Bone marrow (tissue), 2 donors: ENCODE measurements at places on chromosomes 1 and 21.

DNA sequence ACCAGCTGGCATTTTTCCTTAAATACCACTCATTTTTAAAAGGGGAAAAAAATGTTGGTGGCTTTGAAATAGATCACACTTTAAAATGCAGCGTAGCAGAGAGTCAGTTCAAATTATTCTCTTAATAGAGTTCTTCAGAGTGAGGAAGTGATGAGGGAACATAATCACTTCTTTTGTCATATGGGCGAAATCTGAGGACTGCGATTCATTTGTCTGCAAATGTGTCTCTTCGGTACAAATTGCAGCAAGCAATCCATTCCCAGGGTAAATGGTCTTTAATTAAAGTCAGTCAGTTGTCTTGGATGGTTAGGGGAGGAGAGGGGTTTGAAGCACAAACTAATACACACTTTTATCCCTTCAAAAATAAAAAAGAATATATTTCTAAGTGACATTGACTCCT lies 86.0 kb upstream of the SELENON start:
- no peak for DNase-seq

DNA sequence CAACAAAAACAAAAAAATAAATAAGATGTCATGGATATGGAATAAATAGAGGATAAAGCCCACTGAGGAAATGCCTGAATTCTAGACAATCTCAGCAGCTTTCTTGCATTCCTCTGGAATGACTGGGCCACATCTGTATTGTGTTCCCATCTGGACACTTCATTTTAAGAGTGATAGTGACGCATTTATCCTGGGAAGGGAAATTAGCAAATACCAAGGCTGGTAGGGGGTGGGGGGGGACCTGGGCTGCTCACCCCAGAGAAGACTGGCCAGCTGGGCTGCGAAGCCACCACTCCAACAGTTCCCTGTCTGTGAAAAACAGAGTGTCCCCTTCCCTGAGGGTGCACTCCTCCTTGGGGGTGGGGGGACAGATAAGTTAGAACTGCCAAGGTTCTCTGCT lies 106.3 kb downstream of the HIVEP3 start:
- DNase-seq: no peak

DNA sequence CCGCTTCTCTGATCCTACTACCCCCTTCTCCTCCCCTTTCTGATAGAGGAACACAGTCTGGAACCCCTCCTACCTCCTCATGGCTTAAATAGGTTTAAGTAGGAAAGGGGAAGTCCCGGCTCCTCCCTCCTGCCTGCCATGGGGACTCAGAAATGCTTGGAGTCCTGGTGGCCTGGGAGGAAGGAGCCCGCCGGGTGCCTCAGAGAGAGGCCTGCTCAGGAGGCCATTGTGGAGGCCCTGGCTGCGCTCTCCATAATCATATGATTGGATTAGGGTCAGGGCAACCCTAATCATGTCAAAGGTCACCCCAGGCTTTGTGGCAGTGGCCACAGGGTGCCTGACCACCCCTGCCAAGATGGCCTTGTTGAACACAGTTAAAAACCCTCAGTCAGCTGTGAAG lies 29.0 kb downstream of the WNT3A start:
- no peak for DNase-seq

- DNase-seq: no peak
These were observed 61.9 kb upstream of the TARDBP start for GRCh38 chr1:10950316-10951172.

- no peak for DNase-seq
These were observed 132.1 kb downstream of the RHOU start for GRCh38 chr1:228867108-228867950.

- DNase-seq: no peak
These were observed 75.2 kb downstream of the NFIA start for GRCh38 chr1:61157468-61157987.

DNA sequence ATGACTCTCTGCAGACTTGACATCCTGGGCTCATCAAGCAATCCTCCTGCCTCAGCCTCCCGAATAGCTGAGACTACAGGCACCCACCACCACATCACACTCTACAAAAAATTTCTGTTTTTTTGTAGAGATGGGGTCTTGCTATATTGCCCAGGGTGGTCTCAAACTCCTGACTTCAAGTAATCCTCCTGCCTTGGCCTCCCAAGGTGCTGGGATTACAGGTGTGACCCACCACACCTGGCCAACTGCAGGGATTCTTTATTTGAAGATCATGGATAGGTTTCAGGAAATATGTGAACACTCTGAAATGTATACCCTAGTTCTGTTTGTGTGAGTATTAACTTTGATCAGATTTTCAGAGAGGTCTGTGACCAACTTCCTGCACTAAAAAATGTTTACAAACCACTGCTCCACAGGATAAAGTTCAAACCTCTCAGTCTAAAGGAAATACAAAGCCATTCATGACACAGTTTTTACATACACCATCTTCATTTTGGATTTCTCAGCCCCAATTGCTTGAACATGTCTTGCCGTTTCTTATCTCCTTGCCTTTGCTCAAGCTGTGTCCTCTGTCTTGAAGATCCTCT lies 252.3 kb upstream of the FGGY start:
- DNase-seq: no peak

DNA sequence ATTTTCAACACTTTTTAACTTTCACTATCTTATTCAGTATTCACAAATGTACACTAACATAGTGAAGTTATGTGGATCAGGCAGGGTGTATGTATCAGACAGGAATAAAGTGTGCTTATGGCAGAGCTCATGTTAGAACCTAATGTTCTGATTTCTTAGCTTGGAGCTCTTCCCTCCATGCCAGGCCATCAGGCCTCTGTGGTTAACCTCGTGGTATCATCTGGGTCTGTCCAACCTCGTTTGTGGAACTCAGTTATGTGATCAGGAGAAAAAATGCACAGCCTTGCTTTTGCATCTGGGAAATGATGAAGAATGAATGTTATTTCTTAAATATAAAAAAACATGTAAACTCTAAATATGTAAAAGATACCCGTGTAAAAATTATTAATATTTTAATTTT lies 86.9 kb downstream of the MPZL1 start:
- no peak for DNase-seq

DNA sequence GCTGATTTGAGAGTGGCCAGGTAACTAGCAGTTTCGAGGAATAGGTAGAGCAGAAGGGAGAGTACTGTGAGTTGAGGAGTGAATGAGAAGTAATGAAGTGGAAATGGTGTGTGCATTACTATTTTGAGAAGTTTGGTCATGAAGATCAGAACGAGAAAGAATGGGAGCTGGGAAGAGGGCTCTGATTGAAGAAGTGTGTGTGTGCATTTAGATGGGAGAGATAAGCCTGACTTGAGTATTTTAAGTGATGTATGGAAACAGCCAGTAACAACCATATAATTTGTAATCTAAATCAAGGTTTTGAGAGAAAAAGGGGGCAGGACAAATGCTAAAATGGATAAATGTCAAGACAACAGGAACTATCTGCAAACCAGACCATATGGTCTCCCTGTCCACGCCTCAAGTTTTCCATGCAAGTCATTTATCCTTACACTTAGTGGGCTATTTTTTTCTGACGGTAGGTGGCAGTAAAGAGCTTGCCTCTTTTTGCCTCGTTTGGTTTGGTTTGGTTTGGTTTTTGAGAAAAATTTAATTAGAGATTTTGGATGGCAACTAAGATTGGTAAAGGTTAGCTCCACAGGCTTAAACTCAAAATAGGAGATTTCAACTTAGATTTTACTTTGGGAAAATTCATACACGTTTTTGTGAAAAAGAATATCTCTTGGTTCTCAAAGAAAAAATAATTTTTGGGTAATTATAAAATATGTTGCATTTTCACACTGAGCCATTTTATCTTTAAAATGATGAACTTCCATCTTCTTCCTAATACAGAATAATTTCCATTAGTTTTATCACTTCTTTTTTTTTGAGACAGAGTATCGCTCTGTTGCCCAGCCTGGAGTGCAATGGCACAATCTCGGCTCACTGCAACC lies 9.5 kb upstream of the B3GALNT2 start:
- DNase-seq: peak; percentile 54
